Thyroid gland (tissue), 4 donors: ENCODE measurements at places on chromosomes 3 and 15.
A peak's percentile ranks its signal among the peaks of the same experiment; 100 is the strongest.

- DNase-seq: no peak
Measured at GRCh38 chr3:154464440-154465190, 34.6 kb upstream of the GPR149 start.

DNA sequence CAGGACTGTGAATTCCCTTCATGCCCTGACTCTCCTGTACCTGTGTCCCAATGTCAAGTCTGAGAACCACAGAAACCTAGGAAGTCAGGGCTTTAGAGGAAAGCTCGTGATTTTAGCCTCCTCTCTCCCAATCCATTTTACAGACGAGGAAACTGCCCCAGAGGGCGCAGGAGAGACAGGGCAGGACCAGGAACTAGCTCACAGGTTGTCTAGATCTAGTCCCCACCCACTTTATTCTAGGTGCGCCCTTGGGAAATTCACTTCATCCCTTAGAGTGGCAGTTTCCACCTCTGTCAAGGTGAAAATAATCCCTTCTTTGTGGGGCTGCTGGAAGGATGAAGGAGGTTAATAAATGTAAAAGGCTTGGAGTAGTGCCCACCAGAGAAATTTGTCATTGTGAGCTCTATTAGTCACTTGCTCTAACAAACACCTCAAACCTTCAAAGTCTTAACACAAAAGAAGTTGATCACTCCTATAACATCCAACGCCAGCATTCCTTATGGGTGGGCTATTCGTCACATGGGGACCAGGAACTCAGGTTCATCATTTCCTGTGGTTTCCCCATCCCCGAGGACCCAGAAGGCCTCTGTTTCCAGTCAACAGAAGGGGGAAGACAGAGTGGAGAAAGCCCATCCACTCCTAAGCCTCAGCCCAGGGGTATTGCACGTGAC lies 282.3 kb downstream of the XXYLT1 start:
- DNase-seq: no peak

- no peak for DNase-seq
Measured at GRCh38 chr3:59440285-59441028, 390.6 kb upstream of the CFAP20DC start.

DNA sequence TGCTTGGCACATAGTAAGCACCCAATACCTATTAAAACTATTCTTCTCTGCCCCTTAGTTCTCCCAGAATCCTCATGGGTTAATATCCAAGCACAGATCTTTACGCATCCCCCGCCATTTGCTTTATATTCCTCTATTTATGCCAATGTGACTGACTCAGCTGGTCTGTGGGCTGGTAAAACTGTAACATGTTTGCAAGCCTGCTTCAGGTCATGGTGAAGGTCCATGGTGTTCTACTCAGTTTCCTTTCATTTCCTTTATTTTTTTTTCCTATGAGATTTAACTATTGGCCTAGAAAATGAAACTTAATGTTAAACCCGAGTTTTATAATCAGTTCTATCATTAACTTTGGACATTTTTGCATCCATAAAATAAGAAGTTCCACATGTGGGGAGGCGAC lies 47.0 kb downstream of the FRMD4B start:
- DNase-seq: no peak

GRCh38 chr3:1406250-1406649 lies 313.4 kb downstream of the CNTN6 start:
- no peak for DNase-seq

GRCh38 chr15:42137461-42138261 lies 18.8 kb downstream of the PLA2G4F start:
- peak; percentile 28 for DNase-seq

- no peak for DNase-seq
Measured at GRCh38 chr3:166837535-166837934, 542.6 kb downstream of the ZBBX start.

DNA sequence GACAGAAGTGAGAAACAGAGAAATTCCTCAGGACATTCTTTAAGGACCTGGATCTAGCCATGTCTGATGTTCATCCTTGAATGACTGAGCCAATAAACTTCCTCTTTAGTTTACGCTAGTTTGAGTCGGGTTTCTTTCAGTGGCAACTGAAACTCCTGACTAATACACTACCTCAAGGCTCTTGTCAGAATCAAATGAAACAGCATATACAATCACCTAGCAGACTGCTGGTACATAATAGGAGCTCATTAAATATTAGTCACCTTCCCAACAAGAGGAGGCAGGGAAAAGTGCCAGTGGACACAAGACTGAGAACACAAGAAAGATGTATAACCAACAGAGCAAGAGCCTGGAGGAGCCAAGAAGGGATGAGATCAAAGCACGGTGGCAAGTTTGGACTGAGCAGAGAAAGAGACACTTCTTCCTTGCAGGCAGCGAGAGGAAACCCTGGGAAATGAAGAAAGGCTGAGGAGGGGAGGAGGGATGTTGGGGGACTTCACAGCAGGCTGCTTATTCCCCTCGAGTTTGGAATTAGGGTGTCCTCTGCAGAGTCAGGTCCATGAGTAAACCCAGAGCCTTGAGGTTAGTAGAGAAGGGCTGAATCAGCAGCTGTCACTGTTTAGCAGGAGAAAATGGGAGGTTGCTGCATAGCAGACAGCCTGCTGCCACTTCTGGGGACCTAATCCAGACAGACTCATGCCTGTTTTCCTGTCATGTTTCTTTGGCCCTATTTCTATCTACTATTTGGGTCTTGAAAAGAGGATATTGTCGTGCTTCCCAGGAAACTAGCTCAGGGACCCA lies 73.3 kb downstream of the MRPL46 start:
- no peak for DNase-seq

DNA sequence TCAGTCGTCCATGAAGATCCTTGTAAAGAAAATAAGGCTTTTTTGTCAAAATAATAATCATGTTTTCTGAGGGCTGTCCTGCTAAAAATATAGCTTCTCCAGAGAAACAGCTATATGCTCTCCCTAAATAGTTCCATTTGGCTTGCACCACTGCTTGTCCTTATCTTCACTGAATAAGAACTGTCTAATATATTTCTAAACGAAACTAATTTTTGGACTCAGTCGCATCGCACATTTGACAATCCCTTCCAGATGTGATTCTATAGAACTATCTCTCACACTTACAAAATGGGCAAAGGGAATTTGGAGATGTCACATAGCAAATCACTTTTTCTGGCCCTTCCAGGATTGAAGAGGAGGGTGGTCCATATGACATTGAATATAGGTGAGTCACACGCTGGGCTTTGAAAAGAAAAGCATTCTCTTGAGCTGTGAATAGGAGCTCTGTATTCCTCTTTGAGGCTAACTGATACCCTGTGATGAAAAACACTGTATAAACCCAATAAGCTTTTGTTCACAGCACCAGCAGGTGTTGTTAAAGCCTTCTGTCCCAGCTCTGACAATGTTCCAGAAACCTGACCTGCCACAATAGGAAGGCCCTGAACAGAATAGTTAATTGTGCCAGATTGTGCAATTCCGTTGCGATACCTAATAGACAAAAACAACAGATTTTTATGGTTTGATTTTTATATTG lies 1144.2 kb downstream of the ROBO2 start:
- DNase-seq: no peak

- no peak for DNase-seq
Measured at GRCh38 chr3:175430983-175431773, 572.0 kb downstream of the NAALADL2 start.

DNA sequence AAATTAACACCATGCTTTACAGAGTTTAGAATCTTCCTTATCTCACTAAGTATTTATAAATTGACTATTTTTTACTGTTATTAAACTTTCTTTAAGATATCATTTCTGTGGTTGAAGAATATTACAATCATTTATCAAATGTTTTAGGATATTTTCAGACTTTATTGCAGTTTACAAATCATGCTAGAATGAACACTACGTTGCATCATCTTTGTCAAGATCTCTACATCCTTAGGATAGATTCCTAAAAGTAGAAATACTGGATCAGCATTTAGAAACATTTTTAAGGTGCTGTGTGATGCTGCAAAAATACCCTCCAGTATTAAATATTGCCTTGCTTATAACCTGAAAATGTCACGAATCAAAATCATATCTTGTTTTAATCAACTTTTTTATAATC lies 2.5 kb upstream of the PLD1 start:
- no peak for DNase-seq

DNA sequence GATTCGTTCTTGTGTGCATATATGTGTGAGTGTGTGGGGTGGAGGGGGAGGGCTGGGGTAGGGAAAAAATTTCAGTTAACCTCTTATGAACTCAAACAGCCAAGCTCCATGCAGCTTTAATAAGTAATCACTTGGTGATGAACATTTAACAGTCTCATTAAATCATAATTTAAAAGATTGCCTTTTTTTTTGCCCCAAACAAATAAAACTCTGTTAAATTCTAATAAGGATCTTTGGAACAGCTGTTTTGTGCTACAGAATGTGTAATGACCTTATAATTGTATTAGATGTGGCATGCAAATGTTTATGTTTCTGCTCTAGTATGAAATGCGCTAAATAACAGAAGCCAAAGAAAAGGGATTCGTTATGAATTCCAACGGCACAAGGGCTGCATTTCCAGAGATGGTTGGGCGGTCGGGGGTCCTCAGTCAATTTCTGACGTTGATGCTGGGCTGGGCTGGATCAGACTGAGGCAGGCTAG lies 80.0 kb upstream of the RORA start:
- DNase-seq: no peak

DNA sequence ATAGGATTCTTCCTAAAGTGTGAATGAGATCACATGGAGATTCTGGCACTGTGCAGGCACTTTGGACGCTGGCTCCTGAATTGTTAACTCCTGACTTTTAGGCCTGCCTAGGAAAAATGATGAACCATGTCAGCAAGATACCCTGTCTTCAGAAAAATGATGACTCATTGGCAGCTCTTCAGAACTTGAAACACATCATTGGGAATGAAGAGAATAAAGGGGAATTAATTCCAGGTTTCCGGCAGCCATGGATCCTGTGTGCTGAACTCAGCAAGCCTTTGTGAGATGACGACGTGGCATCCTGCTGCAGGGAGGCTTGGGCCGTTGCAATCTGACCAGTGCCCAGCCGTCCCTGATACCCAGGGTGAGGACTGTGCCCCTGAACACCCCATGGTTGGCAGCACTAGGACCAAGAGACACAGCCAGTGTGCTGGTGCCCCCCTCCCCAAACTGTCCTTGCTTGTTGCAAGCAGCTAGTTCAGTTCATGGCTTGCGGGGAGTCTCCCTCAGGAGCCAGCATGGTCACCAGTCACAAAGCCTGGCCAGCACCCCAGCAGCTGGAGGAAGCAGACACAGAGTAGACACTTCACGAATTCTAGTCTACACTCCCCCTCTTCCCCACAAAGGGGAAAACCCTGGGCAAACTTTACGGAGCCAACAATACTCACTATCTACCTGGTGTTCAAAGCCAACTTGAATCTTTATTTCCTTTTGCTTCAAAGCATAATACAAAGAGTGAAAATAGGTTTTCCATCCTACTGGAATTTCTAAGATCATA lies 7.8 kb upstream of the LIPC start:
- DNase-seq: no peak

GRCh38 chr3:189908646-189909045 lies 212.1 kb downstream of the P3H2 start:
- no peak for DNase-seq

GRCh38 chr3:49333091-49333490 lies 6.8 kb downstream of the USP4 start:
- DNase-seq: no peak

GRCh38 chr15:99100245-99101173 lies 4.4 kb upstream of the SYNM start:
- DNase-seq: peak; percentile 80

GRCh38 chr3:119637679-119638477 lies 22.5 kb downstream of the POPDC2 start:
- no peak for DNase-seq

DNA sequence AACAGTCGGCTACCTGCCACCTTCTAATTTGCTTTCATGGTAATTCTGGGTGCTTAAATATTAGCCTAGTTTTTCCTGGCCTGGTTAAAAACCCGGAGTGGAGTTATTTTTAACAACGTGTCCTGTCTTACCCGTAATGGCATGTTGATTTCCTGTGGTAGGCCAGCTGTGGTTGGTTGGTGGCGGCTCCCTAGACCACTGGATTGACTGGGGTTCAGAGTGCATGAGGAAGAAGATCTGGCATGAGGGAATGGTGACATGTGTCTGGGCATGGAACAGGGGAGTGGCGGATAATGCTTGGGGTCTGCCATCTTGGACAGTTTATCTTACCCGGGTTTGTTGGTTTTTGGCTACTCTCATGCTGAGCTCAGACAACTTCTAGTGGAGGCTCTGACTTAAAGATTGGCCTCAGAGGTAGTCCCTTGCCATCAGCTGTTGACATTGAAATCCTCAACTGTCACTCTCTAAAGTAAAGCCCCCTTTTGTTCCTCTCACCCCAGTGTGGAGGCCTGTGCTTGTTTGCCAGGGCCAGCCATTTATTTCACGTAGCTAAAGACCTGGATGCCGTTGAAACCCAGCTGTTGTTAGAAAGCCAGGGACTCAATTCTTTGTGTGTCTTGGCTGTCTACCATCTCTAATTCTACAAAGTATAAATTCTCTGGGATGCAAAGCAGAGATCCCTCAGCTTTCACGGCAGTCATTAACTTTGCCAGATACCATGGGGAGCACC lies 81.6 kb downstream of the DNASE1L3 start:
- no peak for DNase-seq

DNA sequence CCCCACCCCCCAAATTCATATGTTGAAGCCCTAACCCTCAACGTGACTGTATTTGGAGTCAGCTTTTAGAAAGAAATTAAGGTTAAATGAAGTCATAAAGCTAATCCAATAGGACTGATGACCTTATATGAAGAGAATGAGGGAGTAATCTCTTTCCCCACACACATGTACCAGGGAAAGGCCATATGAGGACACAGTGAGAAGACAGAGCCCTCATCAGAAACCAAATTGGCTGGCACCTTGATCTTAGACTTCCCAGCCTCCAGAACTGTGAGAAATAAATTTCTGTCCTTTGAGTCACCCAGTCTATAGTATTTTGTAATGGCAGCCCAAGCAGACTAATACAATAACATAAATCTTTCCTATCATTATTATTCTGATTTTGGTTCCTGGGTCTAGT lies 194.7 kb upstream of the NANOGP8 start:
- DNase-seq: no peak

DNA sequence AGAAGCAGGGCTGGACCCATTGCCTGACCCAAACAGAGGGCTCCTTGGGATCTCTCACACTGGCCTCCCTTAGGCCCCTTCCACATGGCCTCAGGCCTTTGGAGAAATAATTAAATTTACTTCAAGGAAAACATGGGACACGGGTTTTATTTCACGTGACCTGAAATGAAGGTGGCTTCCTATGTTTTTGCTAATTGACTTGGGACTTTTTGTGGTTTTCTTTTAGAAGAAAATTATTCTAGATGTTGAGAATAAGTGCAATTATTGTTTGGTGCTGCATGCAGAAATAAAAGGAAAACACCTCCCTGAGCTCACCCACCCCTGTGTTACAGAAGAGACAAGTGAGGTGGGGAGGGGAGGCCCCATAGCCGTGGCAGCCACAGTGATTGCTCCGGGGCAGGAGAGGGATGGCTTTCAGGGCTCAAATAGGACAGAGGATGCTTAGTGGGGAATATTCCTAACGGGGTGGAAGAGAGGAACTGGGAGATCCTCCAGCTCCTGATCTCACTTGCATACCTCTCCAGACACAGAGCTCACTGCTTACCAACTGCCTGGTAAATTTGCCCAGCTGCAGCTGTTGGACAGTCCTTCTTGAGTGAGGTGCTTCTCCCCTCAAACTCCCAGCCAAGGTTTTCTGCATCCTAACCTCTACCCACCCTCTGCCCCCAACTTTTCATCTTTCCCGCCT lies 29.2 kb upstream of the RPL29 start:
- DNase-seq: no peak
